Neural crest cell (in vitro differentiated cells): ENCODE measurements at places on chromosomes 1 and 21.

- DNase-seq, result no peak
Observed at GRCh38 chr1:183080406-183080805, 57.2 kb downstream of the LAMC1 start.

- DNase-seq, result no peak
Observed at GRCh38 chr1:228986093-228986904, 251.0 kb downstream of the RHOU start.

- DNase-seq, result no peak
Observed at GRCh38 chr1:20555025-20555757, 2.8 kb downstream of the FAM43B start.

DNA sequence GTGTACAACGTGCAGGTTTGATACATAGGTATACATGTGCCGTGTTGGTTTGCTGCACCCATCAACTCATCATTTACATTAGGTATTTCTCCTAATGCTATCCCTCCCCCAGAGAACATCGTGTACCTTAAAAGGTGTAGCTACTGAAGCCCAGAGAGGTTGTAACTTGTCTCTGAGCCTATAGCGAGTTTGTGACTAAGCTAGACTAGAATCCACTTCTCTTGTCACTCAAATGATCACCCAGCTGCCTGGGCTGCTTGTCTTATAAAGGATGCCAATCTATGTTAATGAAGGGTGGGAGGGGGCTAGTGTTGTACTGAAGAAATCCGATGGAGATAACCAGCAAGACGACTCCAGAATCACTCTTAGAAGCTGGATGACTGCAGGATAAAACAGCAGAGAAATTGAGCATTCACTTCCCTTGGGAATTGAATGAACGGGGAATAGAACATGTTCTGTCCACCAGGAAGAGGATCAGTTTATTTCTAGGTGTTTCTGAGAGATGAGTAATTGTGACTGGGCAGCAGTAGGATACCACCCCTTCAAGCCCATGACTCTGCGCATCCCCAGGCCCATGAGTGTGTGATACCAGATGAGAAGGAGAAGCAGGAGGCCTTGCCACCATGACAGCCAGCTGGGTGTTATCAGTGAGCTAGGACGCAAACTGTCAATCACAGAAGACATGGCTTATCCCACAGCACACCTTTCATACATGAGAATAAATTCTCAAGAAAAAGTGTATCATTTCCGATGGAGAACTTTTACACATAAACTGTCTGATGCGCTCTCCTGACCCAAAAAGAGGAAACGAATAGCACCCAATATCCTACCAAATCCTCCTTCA lies 390.4 kb downstream of the NTNG1 start:
- no peak for DNase-seq

DNA sequence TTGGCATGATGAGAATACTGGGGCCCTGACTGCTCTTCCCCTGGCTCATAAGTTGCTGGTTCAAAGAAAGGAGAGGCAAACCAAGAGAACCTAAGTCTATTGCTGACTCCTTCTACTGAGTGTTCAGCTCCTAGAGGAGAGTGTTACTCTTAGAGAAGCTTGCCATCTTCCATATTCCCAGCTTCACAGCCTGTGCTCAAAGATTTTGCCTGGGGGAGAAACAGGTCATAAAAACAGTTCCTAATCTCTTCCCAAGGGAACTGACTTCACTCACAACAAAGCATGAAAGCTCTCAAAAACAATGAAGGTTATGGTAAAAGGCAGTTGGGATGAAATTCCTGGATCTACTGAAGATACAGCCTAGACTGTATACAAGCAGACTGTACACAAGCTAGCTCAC lies 37.1 kb downstream of the LRRC40 start:
- no peak for DNase-seq

GRCh38 chr1:203776636-203777035 lies 11.7 kb downstream of the LAX1 start:
- DNase-seq, result no peak

GRCh38 chr21:40512590-40512989 lies 334.4 kb downstream of the DSCAM start:
- DNase-seq, result peak; percentile 16

DNA sequence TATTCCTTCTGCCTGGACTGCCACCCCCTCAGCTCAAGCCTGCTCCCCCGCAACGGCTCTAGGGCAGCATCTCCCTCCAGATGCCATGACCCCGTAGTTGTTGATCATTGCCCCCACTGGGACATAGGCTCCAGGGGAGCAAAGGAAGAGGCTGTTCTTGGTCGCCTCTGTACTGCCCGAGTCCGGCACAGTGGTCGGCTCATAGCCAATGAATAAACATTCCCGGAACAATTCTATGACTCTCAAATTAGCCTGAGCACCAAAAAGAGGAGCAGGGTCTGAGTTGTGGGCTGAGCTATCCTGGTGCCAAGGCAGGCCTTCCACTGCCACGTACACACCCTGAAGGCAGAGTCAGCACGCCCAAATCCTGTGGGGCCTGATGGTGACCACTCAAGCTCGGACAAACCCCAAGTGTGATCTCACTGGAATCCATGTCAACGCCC lies 33.1 kb downstream of the CAPZB start:
- DNase-seq, result no peak

- no peak for DNase-seq
Observed at GRCh38 chr1:230831771-230832170, 36.5 kb downstream of the C1orf198 start.

- no peak for DNase-seq
Observed at GRCh38 chr1:61887931-61888564, 145.8 kb downstream of the PATJ start.

DNA sequence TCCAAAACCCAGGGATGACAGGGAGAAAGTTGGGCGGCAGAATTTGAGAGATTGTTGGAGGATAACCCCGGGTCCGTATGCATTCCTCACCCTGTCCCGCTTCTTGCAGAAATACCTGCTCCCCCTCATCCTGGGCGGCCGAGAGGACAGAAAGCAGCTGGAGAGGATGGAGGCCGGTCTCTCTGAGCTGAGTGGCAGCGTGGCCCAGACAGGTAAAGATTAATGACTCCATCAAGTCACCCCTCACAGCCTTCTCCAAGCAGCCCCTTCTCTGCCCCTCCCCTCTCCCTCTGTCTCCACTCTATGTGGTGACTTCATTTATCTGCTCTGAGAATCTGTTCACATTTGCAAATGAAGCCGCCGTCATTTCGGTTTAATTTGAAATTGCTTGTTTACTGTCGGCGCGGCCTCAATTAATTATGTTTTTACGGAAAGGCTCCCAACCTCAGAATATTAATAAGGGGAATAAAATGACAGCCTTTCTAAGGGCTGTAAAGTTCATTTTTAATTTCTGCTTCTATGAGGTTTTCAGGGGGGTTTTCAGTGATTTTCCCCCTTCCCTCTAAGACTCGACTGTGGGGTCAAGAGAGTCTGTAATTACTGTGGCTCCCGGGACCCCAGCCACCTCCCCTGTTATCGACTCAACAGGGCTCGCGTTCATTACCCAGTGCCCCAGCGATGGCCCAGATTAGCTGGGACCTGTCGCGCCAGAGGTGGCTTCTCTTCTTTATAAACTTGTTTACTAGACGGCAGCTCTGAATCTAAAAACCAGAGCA lies 148.3 kb downstream of the PEX14 start:
- DNase-seq, result no peak

DNA sequence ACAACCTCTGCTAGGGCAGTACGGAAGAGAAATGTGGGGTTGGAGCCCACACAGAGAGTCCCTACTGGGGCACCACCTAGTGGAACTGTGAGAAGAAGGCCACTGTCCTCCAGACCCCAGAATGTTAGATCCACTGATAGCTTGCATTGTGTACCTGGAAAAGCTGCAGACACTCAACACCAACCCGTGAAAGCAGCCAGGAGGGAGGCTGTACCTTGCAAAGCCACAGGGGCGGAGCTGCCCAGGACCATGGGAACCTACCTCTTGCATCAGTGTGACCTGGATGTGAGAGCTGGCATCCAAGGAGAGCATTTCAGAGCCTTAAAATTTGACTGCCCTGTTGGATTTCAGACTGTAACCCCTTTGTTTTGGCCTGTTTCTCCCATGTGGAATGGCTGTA lies 85.5 kb downstream of the USP25 start:
- no peak for DNase-seq

- no peak for DNase-seq
Observed at GRCh38 chr1:33392639-33393038, 38.3 kb downstream of the PHC2 start.

DNA sequence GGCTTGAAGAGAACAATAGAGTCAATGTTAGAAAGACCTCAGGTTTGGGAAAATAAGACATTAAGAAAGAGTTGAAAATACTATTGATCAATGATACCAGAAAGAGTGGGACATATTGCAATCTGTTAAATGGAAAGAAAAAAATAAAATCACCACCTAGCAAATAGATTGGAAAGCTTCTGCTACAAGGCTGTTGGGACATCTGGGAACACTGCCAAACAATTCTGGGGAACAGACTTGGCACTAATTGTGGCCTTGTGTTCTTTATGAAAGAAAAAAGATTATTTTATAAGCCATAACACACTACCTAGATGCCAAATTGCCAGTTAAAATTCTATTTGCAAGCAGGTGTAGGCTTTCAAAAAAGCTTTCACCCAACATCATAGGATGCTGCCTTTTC lies 137.8 kb downstream of the TSEN15 start:
- no peak for DNase-seq

DNA sequence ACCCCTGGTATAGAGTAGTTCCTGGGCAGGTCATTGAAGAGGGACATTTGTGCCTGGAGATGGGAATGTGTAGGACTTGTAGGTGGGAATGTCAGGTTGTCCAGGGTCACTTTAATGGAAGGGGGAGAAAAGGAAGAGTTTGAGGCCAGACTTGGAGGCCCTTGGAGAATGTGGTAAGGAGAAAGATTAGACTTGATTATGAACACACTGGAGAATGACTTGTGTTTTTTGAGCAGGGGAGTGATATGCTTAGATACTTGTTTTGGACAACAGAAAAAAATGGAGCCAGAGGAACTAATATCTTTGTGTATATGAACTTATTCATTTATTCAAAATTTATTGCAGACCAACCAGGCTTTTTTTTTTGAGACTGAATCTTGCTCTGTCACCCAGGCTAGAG lies 17.9 kb downstream of the ELAPOR1 start:
- DNase-seq, result no peak

GRCh38 chr1:201890806-201891450 lies 2.2 kb downstream of the SHISA4 start:
- DNase-seq, result no peak

- no peak for DNase-seq
Observed at GRCh38 chr1:69088571-69088970, 479.2 kb upstream of the LRRC7 start.

DNA sequence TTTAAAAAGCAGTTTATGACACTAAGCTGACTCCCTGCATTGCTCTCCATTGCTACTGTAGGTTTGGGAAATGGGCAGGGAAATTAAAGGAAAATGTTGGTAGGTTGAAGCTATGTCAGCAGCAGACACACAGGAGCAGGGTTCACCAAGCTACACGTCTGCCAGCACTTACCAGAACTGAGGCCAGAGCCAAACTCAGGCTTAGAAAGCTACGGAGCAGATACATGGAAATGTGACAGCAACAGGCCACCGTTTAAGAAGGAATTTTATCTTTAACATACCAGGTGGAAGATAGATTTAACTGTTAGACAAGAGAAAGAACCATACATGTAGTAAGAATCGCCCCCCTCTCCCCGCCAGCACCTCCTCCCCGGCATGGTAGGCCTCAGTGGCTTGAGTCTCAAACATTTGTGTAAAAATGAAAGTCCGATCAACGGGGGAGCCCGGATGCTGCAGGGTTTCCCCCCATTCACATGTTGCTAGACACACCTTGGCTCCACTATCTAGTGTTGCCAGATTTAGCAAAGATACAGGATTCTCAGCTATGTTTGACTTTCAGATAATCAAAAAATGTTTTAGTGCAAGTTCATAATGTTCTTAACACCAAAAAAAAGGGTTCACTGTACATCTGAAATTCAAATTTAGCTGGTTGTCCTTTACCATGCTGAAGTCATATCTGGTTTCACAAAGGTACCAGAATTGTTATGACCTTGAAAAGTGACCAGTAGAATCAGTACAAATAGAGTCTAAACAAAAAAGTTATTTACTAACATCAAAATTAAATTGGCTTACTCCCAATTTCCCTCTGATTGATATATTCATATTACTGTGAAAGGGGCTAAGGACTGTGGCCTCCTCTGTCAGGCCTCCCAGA lies 6.7 kb downstream of the OR2T11 start:
- DNase-seq, result no peak
